Endothelial cell (in vitro differentiated cells): ENCODE measurements at places on chromosomes 11 and 22. TPM values are rescaled to one million over a fixed set of nuclear protein-coding genes. Genes with fewer than 3 reads are reported as not detected.

GRCh38 chr11:102360681-102361080, 13.7 kb downstream of the BIRC2 start:
- H3K4me3 ChIP-seq, result peak overlapping the region; percentile 7
- H3K27me3 ChIP-seq, result peaks cover 2% of the 10 kb centered on the region
- H3K4me1 ChIP-seq, result peaks cover 6% of the 10 kb centered on the region
- no peak for DNase-seq
- H3K27ac ChIP-seq, result no peak overlapping the region
- peaks cover 33% of the 10 kb centered on the region for H3K36me3 ChIP-seq

GRCh38 chr11:125483592-125483991, 12.5 kb downstream of the FEZ1 start:
- no peak for DNase-seq
- H3K36me3 ChIP-seq, result peaks cover 7% of the 10 kb centered on the region
- H3K27ac ChIP-seq, result no peak overlapping the region

MLC1 gene
- total RNA-seq, result 1.2 TPM

KRTAP5-8 gene
- total RNA-seq, result not detected
